ENCODE measurements at places on chromosomes 16 and 17.

- no peak for DNase-seq
These were observed 13.3 kb upstream of the COG7 start for GRCh38 chr16:23466162-23466885.

DNA sequence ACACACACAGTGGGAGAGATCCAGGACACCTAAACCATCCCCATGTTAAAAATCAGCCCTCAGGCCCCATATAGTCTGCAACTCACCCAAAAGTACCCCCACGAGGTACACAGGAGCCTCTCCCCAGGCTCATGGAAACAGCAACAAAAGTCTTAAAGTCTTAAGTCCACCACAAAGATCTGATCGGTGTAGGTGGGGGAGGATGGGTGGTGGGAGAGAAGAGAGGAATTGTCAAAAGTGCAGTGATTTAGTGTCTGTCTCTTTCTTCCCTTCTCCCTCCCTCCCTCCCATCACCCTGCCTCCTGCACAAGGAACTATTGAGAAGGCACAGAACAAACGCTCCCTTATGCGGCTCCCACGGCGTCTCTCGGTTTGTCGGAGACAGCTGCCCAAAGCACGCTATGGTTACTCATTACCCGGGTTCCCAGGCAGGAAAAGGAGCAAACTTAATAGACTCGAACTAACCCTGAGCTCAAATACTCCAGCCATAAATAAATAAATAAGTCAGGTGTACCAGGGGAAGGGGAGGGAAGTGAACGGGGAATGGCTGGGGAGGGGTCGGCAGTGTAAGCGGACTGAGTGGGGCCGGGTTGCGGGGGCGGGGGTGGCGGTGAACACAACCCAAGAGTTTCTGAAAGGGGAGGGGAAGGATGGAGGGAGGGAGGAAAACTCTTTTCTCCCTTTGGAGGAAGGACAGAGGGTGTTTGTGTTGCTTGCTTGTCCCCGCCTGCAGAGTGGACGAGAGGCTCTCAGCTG, 477.4 kb downstream of the SLC39A11 start:
- no peak for DNase-seq

- DNase-seq, result no peak
These were observed 102.6 kb upstream of the HS3ST3A1 start for GRCh38 chr17:13704333-13704732.

DNA sequence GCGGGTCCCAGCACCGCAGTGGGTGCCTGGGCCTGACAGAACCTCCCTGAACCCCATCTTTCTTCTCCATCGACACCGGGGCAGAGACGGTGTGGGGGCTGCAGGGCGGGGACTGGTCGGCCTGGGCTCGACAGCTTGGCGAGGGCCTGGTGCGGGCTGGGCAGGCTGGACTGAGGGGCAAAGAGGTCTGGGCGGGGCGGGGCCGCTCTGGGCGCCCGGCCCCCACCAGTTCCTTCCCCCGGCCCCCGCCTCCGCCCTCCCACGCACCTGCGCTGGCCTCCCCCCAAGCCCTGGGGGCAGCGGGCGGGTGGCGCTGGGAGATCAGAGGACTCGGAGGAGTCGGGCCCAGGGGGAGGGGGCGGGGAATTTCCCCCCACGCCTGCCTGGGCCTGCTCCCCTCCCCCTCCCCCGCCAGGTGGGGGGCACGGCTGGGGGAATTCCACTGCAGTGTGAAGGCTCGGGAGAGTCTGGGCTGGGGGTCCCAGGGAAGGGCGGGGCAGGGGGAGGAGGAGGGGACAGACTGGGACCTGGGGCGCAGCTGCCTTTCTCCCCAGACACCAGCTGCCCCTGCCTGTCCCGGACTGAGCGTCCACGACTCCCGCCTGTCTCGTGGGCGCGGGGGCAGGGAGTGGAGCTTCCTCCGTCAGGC, 877 bp upstream of the KREMEN2 start:
- DNase-seq, result no peak

- DNase-seq, result no peak
These were observed 43.6 kb downstream of the RNF157 start for GRCh38 chr17:76196675-76197074.

DNA sequence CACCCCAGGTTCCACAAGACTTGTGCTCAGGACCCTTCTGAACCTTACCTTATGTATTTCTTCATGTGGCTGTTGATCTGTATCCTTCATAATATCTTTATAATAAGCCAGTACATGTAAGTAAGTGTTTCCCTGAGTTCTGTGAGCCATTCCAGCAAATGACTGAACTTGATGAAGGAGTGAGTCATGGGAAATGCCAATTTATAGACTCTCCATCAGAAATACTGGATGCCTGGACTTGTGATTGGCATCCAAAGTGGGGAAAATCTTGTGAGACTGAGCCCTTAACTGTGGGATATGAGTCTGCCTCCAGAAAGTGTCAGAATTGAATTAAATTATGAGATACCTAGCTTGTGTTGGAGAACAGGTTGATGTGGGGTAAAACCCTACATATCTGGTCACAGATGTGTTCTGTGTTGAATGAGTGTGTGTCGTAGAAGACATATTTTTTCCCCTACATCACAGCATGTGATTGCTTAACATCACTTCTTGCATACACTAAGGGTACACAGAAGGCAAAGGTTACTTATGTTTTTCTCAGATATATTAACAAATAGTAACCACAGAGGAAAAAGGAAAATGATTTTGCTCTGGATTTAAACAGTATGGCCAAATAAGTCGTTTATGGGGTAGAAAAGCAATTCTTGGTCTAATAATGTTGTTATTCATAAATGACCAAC, 70.2 kb upstream of the NETO2 start:
- no peak for DNase-seq

DNA sequence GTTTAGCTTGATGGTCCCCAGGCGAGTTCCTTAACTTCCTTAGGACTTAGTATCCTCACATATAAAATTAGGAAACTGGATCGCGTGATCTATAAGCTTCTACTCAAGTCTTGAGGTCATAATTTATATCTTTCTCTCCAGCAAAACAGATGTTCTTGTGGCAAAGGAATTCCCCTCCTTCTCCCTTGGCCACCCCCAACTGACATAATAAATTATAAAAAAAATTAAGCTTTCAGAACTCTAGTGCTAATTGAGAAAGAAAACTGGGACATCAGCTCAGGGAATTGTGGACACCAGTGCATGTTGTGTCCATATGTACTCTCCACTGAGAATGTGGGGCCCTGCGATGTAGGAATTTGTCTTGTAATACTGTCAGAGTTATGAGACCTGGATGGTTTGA, 13.5 kb downstream of the GNAO1 start:
- no peak for DNase-seq

All from germinal center (tissue), 1 donor.